ENCODE measurements at places on chromosomes 7 and 10.

DNA sequence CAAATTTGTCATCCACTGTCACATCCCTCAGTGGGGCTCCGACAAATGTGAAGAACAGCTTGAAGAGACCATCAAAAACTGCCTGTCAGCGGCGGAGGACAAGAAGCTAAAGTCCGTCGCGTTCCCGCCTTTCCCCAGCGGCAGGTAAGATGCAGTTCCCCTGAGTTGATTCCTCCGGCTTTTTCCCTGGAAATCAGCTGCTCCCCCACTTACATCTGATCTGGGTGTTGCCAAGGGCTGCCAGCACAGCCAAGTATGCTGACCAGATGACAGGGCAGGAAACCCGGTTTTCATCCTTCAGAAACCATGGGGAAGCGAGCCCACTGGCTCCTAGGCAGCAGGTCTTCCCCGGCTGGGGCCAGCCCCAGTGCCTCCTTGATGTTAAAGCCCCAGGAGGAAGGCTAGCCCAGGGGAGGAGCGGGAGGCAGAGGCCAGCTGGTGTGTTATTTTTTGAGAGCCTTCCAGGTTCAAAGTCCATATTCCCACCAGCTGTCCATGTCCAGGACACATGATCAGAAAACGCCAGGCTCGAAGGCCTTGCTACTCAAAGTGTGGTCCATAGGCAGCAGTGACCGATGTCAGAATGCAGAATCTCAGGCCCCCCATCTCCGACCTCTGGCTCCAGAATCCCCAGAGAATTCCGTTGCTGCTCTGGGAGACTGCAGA, 23.4 kb downstream of the AIFM2 start:
- DNase-seq = no peak

- DNase-seq = no peak
Observed at GRCh38 chr7:112129655-112130323, 76.4 kb downstream of the DOCK4 start.

GRCh38 chr10:103854686-103855391, 537 bp downstream of the SH3PXD2A start:
- DNase-seq = no peak

DNA sequence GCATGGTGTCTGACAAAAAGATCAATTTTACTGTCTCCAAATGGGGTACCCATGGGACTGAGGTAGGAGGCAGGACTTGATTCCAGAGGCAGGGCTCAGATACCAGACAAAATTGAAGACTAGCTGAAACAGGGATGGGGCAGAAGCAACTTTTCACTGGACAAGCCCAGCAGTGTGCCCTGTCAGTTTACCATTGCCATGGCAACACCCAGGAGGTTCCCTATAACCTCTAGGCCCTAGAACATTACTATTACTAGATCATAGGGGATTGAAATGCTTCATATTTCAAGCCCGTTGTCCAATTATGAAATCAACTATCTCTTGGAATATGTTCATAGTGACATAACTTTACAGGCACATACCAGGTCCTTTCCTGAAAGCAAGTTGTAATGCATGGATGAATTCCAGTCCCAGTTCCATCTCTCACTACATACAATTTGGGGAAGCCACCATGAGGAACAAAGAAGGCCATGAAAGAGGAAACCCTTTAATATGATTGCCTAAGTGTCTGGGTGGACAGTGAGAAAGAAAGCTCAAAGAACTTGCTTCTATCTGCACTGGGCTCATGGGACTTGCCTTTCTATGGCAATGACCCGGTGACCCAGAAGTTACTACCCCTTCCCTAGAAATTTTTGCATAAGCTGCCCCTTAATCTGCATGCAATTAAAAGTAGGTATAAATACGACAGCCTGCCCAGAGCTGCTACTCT, 557.9 kb downstream of the KCNMA1 start:
- no peak for DNase-seq

DNA sequence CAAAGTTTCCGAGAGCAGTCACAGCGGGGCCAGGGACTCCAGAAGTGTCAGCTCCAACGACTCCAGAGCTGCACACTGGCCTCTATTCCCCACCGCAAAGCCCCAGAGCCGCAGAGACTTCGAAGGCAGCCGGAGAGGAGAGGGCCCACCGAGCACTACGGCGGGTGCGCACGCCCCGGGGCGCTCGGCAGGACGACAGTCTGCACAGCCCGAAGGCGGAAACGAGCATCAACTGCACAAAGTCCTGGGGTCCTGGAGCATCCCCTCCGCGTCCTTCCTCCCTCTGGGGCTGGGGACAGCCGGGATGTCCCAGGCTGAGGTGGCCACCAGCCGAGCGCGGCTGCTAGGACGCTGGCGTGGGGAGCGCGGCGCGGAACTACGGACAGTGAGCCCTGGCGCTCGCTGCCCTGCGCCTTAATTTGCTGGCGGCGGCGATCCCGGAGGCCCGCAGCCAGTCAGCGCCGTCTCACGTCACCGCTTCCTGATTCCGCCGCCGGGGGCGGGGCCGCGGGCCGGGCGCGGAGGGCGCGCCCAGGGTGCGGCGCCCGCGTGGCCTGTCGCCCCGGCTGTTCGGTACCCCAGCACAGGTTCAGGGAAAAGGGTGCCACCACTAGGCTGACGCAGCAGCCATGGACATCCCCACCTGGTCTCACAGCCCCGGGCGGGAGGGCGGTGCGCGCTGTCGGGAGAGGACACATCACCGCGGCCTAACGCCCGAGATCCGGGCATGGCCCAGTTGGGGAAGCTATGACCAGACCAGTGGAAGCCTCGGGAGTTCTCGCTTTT, at the start of gene TBX20:
TBX20 (minus strand) TSS at position 391 of the 786 bp plus-strand sequence. CDS start 480 bp downstream, outside the sequence.
- DNase-seq = no peak

DNA sequence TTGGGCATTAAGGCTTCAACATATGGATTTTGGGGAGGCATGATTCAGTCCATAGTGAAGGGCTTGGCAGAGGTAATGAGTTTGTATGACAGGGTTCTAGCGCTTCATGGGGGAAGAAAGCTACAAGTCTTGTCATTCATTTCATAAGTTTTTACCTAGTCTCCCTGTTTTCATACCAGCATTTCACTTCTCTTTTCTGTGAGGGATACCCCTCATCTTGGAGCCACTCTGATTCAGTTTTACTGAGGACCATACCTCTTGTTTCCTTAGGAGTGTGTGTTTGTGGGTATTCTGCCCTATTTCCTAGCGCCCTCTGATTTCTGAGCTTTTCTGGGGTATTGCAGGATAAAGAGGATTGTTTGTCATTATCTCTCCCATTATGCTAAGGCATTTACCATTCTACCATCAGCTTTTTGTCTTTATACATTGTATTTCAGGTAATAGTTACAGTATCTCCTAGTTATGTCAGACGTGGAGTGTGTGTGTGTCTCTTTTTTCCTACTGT, 6.8 kb downstream of the RSBN1L start:
- DNase-seq = peak; percentile 22

DNA sequence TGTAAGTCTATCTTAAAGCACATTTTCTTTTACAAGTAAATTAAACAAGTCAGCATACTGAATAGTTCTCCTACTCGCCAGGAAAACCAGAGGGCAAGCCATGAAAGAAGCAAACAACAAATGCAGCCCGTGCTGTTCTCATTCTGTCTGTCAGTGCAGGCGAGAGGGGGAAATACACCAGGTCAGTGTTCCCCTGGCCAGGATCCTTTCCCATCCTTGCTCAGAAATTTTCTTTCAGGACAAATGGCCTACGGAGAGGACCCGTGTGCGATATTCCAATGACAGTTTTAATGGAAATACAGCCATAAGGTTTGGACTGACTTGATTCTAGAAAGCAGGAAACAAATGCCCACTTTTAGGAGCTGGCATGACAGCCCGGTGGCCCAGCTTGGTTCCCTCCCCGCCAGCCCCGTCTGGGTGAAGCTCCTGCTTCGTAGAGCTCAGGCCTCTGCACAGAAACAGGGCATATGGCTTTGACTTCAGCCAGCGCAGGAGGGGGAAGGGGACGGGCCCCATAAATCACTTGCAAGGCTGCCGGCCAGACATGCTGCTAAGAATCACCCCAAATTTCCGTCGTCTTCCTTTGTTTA, 67.8 kb downstream of the FRMD4A start:
- no peak for DNase-seq

- DNase-seq = no peak
Observed at GRCh38 chr10:37733822-37734221, 123.6 kb downstream of the ZNF248 start.

DNA sequence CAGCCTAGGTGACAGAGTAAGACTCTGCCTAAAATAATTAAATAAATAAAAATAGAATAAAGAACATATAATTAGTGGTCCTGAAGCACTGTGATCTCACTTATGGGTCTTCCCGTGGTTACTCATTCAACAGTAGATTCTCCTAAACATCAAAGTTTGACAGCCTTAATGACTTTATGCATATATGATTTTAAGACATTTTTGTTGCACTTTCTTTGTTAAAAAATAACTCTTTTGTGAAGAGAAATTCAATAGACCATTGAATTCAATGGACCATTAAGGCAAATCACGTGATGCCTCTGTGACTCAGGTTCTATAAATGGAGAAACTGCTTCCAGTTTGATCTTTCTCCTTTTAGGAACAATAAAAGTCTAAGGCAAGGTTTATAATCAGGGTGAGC, 59.6 kb downstream of the ATOH7 start:
- DNase-seq = peak; percentile 17

DNA sequence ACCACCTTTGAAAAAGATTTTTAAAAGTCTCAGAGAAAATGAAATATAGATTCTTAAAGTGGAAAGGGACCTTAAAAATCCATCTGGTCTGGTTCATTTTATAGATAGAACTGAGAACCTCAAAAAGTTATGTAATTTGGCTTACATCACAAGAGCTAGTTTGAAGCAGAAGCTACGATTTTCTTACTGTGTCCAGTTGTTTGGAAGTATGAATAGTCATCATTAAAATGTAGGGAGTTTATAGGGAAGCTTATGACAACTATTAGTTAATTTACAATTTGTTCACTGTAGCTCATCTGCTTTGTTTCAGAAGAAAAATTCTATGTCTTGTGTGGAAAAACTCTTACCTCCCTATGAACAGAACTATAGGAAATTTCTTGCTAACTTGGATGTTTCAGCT, 26.9 kb downstream of the ZEB1 start:
- no peak for DNase-seq

DNA sequence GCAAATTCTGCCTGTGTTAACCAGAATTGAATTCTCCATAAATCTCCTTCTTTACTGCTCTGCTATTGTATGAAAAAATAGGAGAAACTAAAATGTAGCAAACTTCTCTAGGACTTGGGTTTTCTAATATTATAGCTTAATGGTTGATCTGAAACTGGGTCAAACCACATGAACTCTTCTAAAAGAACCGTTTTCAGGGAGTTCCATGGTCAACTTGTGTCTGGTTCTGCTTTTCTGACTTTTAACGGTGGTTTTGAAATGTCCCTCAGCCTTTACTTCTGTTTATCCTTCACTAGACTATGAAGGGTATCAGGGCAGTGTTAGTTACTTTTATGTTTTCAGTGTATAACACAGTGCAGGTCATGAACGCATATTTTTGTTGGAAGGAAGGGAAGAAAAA, 242.2 kb downstream of the TSPAN12 start:
- DNase-seq = no peak

DNA sequence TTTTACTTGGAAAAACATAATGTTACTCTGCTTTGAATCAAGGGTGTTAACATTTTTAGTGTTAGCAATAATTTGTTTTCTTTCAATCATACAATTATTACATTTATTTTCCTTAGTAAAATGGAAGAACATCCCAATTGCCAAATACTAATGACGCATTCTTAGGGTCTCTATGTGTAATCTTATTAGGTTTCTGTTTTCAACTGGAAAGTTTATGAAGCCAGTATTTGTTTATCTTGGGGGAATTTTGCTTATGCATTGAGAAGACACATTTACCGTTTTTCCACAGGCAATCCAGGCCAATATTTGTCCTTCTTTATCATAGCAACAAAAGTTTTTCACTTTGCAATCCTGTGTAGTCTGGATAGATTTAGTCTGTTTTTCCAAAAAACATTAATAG, 134.5 kb downstream of the CPED1 start:
- DNase-seq = no peak

GRCh38 chr7:24255139-24255538, 28.9 kb upstream of the NPY start:
- no peak for DNase-seq

- no peak for DNase-seq
Observed at GRCh38 chr7:98855610-98856422, 14.0 kb downstream of the TMEM130 start.

- no peak for DNase-seq
Observed at GRCh38 chr10:88156341-88156740, 292.9 kb downstream of the PTEN start.

GRCh38 chr10:33487014-33487776, 152.7 kb upstream of the NRP1 start:
- DNase-seq = peak; percentile 2

DNA sequence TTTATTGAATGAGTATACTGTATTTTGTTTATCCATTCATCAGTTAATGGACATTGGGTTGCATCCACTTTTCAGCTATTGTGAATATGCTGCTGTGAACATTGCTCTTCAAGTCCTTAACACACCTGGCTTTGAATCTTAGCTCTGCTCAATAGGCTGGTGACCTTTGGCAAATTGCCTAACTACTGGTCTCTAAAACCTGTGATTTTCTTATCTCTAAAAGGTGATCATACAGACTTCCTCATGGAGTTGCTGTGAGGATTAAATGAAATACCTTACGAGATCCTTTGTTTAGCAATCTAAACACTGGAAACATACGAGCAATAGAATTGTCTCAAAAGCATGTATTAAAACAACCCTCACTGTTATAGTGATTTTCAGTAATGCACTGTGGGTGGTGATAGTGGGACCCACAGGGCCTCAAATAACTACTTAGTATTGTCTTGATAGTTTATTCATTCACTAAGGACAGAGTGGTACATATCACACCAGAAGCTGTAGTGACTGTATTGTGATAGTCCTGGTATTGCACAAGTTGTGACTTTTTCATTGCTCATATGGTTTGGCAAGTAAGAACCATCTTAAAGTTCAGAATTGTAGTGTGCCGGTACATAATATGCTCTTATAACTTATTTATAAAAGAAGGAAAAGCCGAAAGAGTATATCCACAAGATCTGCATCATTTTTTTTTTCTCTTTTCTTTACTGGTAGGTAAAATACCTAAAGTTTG, 257.6 kb downstream of the EXOC4 start:
- DNase-seq = no peak

Measured in NAMALWA (cell line).